ENCODE measurements at places on chromosomes 16 and 17.

DNA sequence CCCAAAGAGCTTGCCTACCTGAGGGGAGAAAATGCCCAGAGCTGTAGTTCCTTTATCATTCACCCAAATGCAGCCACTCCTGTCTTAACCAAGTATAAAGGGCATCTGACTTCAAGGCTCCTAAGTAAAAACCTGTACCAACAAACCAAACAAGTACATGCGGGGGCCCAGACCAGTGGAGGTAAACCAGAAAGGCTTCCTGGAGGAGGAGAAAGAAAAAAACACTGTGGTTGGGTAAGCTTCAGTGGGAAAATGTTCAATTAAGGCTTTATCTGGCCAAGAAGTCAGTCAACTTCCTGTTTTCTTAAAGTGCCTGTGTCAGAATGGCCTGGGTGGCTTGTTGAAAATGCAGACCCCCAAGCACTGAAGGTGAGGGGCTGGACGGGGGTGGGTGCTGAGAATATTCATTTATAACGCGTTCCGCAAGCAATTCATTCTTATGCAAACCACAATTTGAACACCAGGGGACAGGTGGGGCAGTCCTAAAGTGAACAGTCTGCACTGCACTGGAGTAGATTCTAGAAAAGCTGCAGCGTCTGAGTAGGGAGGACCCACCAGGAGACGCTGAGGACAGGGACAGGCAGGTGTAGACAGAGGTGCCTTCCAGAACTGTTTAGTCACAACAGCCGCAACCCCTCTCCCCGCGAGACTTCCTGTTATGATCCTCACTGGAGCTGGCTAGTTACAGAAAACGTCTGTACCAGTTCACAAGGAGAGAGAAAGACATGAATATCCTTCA lies 467.1 kb downstream of the SOX9 start:
- DNase-seq: no peak

DNA sequence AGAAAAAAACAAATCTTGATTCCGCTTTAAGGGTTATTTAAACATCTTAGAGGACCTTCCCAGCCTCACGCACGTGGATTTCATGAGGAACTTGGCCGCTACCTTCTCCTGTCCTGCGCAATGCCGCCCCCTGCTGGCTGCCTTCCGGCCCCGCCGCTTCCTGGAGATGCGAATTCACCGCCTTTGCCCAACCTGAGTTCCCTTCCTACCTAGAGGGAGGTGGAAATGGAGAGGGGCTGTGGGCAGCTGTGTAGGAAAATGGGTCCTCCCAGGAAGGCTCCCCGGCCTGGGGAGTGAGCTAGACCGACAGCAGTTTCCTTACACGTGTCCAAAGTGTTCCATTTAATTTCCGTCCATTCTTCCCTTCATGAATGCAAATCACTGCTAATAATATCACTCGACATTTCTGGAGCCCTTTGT lies 1.0 kb upstream of the ABCC12 start:
- DNase-seq: peak; percentile 84

GRCh38 chr16:52718046-52718445 lies 171.1 kb upstream of the TOX3 start:
- DNase-seq: no peak

DNA sequence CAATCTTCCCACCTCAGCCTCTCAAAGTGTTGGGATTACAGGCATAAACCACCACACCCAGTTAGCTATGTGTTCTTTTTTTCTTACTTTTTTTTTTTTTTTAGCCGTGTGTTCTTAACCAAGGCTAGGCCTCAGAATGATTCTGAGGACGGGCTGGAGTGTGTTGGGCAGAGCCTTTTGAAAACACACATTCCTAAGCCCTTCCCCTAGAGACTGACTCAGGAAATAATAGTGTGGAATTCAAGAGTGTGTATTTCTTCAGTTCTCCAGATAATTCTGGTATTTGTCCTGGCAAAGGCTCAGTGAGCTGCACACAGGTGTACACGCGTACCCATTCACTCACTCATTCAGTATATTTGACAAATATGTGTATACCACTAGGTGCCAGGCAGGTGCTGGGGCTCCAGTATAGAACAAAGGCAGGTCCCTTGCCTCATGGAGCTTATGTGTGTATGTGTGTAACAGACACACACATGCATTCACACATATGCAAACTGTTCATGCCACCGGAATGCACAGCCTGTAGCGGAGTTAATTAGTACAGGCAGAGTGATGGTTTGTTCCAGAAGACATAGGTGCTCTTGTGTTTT lies 19.4 kb upstream of the NFATC3 start:
- DNase-seq: no peak

DNA sequence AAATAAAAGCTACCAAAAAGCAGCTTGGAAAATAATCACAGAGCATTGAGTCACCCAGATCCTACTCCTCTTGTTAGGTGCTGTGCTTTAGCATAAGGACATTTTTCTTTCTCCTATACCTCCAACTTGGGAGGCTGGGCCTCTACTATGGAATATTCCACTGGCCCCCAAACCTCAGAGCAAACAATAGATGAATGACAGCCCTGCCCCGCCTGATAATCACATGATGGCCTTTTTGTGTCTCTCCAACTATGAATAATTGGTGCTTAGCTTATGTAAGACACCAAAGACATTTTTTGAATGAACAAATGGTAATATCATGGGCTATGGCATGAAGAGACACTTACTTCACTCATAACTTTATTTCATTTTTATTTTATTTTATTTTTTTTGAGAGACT lies 250.2 kb downstream of the GRIN2A start:
- no peak for DNase-seq

DNA sequence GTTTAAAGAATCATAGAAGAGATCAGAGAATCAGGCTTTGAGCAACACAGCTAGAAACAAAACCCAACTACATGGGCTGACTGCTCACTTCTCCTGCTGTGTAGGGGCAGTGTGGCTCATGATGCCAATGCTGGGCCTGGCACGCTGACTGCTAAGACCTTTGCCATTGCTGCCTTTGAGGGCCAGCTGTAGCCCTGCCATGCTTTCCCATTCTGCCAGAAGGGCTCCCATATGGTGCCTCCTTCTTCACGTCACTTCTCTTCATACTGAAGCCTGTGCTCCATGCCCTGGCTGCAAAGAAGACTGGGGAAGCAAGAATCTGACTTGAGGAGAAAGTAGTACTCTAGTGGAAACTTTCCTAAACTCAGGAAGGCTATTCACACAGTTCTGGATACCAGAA lies 232.9 kb downstream of the UTP18 start:
- no peak for DNase-seq

DNA sequence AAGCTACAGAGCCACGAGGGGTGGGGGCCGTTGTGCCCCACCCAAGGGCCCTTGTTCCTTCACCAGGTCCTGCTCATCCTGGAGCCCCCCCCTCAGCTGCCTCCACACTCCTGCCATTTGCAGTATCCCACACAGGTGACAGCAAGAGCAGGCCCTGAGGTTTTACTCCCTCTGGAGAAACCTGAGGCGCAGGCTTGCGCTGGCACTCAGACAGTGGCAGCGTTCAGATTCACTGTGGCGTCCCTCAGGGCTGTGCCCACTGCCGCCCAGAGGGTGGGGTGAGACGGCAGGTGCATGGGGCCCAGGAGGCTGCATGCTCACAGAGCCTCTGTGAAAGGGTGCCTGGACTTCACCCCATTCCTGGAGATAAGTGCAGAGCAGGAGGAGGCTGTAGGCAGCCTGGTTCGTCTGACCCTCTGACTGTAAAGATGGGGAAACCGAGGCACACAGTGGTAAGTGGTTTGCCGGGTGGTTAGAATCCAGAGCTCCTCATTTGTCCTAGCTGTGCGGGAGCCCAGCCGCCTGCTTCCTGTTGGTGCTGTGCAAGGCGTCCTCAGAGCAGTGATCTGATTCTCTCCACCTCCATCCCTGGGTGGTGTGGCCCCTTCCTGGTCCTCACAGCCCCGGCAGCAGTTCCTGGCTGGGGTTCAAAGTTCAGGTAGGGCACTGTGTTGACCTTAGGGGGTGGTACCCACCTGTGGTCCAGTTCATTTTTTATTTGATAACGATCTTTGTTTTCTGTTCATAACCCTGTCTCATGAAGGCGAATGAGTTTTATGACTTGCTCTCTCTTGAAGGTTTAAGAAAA lies 1.6 kb downstream of the SPIRE2 start:
- no peak for DNase-seq

DNA sequence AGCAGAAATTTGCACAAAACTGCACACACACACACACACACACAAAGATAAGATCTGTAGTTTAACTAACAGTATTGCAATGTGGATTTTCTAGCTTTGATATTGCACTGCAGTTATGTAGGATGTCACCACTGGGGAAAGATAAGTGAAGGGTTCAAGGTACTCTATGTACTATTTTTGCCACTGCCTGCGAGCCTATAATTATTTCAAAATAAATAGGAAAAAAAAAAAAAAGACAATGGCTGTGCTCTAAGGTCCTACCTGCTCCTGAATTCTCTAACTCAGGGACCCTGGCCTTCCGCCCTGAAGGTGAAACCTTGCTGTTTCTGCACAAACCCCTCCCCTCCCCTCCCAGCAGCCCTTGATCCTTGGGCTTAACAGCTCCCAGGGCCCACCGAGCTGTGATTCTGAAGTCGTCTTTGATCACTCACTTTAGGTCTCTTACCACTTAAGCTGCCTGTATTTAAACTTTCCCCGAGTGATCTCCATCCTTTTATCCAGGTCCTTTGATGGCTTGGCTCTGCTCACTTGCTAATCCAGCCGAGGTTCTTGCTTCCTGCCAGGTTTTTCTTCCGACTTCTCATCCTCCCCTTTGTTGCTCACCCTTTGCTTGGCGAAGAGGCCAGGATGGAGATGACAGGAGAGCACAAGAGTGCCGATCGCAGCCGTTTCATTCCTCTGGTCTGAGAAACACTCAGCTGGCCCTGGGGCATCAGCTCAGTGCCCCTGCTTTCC lies 37.7 kb downstream of the TMEM114 start:
- DNase-seq: no peak

DNA sequence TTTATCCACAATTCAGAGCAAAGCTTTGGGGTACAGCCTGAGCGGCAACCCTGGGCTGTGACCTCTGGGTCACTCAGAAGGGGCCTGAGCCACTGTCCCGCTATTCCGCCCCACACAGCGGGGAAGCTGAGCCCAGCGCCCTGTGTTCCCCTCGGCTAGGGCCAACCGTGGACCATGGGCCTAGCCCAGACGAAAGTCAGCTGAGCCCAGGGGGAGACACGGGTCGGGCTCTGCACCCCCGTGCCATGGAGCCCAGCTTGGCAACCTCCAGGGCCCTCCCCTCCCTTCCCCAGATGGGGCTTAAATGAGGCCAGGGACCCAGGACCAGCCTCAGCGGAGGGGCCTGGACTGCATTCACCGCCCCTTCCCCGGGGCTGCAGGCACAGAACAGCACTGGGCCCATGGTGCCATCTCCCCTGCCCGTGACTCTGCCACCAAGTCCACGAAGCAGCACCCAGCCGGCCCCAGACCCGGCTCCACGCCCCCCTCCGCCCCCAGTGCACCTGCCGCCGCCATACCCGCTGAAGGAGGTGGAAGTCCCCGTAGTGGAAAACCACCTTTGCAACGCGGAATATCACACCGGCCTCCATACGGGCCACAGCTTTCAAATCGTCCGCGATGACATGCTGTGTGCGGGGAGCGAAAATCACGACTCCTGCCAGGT lies 1.8 kb downstream of the TPSD1 start:
- no peak for DNase-seq

DNA sequence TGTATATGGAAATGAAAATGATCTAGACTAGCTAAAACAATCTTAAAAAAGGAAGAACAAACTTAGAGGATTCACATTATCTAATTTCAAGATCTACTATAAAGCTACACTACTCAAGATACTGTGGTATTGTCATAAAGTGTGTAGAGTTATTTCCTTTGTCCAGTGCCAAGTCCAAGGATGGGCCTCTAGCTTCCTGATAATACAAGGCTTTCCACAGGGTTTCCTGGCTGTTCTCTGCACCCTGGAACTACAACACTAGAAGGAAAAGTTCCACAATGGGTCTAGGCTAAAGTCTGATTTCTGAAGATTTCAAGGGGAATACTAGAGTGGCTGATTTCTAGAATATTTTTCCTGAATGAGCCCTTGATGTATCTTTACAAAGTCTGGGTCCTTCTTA lies 34.2 kb downstream of the TBC1D3B start:
- DNase-seq: no peak

- DNase-seq: no peak
Measured at GRCh38 chr17:2682176-2682938, 29.2 kb downstream of the CLUH start.

DNA sequence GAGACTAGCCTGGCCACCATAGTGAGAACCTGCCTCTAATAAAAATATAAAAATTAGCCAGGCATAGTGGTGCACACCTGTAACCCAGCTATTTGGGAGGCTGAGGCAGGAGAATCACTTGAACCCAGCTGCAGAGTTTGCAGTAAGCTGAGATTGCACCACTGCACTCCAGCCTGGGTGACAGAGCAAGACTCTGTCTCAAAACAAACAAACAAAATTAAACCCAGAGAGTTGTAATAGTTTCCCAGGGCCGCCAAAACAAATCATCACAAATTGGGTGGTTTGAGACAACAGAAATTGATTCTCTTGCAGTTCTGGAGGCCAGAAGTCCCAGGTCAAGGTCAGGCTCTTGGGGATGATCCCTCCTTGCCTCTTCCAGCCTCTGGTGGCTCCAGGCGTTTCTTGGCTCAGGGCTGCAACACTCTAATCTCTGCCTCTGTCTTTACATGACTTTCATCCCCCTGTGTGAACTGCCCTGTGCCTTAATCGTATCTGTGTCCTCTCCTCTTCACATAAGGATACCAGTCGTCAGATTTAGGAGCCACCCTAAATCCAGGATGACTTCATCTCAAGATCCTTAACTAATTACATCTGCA lies 100.3 kb upstream of the NOL11 start:
- DNase-seq: no peak

DNA sequence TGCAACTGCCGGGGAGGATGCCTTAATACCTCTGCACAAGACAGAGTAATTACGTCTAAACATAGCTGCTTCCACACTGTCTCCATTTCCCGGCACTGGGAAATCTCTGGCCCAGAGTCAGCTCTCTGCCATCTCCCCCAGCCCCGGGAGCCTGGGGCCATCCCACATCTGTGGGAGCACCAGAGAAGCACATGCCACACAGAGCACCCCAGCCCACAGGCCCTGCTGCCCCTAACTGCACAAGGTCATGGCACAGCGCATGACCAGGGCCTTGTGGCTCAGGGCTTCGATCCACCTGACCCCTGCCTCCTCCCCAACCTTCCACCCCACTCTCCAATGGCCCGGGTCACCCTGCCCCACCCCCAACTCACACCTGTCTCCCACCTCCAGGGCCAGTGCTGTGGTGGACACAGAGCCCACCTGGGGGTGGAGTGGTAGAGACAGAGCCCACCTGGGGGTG lies 36.6 kb upstream of the RBFOX3 start:
- no peak for DNase-seq

- no peak for DNase-seq
Measured at GRCh38 chr17:64401941-64402340, 11.3 kb upstream of the PECAM1 start.

DNA sequence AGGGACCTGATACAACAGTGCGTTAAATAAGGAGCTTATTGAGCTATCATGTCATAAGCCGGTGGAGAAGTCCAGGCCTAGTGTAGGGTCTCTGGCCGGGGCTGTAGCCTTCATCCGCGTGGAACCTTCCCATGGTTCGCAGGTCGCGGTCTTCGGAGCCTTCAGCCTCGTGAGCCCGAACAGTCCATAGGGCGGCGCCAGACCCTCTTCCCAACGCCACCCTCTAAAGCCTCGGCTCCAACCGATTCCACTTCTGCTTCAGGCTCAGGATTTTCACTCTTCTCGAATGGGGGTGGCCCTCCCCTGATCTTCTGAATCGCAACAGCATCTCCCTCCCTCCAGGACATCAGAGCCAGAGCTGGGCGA lies 10.3 kb upstream of the BRCA1 start:
- no peak for DNase-seq
